SHP77 (cell line): ENCODE measurements at places on chromosomes 13 and 19.
A peak's percentile ranks its signal among the peaks of the same experiment; 100 is the strongest.

- DNase-seq: peak; percentile 62
Observed at GRCh38 chr19:1214862-1215731, 9.5 kb downstream of the STK11 start.

DNA sequence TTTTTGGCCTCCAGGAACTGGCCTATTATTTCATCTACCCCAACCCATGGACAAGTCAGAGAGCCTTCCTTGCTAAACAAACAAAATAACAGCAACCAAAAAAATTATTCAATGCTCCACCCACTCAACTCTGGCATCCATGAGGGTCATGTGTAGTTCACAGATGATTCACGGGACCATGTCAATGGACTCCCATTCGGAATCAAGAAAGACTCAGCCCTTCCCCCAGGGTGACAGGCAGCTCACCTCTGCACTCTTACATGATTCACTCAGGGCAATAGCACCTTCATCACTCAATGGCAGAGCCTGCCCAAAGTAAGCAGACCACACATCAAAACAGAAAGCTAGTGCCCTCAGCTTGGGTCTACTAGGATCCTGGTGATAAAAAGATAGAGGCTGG is 14.3 kb upstream of the SCEL start:
- no peak for DNase-seq

DNA sequence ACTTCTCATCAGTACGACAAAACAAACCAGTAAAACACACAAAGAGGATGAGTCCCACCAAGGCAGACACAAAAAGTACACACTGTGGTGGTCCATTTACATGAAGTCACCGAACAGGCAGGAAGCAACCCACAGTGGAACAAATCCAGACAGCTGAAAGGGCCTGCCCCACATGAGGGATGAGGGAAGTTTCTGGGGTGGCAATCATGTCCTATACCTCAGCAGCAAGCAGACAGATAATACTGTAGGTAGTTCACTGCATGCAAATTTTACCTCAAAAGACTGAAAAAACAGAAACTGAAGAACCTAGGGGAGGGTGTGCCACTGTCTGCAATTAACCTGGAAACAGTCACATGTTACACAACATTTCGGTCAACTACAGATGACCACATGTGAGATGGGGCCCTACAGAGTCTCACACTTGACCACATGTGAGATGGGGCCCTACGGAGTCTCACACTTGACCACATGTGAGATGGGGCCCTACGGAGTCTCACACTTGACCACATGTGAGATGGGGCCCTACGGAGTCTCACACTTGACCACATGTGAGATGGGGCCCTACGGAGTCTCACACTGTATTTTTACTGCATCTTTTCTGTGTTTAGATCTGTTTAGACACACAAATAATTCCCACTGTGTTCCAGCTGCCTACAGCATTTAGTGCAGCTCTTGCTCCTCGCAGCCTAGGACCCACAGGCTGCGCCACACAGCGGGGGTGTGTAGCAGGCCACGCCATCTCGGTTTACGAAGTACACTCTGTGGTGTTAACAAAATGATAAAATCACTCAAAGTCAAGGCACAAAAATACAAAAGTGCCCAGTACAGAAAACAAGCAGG is 22.2 kb downstream of the PCID2 start:
- no peak for DNase-seq

DNA sequence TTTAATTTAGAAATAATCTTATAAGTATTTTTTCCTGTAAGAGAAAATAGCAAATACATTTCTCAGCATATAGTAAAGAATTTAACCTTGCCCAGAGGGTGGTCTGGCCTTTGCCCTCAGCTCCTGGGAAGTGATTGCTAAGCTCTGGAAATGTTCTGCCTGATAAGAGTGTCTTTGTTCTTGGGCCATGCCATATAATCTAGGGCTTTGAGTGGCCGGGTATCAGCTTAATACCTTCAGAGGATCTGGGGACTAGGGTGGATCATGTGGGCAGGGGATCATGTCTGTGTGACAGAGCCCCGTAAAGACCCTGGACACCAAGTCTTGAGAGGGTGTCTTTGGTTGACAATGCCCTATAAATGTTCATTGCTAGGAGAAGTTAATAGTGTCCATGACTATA is 1032.4 kb upstream of the MIR17HG start:
- DNase-seq: no peak

- DNase-seq: no peak
Observed at GRCh38 chr19:2355168-2356035, 4.7 kb upstream of the TMPRSS9 start.

DNA sequence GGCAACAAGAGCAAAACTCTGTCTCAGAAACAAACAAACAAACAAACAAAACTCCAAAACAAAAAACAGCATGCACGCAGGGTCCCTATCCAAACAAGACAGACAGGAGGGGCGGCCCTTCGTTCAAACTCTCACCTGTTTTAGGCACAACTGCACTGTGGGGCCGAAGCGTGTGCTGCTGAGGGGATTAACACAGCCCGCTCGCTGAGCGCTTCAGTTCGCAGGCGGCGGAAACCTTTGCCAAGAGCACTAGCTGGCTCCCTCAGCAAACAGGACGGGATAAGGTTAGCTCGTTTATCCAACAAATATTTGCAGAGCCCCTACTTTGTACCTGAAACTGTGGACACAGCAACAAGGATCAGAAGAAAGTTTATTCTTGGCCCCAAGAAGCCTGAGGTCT is 1.6 kb upstream of the ADPRHL1 start:
- DNase-seq: no peak

GRCh38 chr19:3413796-3414327 is 47.5 kb downstream of the NFIC start:
- DNase-seq: peak; percentile 27

GRCh38 chr13:30696278-30697176 is 38.8 kb upstream of the ALOX5AP start:
- DNase-seq: no peak

DNA sequence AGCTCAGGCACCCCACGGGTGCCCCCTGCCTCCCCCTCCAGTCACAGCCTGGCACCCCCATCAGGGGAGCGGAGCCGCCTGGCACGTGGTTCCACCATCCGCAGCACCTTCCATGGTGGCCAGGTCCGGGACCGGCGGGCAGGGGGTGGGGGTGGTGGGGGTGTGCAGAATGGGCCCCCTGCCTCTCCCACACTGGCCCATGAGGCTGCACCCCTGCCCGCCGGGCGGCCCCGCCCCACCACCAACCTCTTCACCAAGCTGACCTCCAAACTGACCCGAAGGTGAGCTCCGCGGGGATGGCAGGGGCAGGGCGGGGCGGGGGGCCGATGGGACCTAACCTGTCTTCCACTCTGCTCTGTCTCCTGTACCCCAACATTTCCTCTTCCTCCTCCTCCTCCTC is 25.0 kb downstream of the CKM start:
- no peak for DNase-seq

DNA sequence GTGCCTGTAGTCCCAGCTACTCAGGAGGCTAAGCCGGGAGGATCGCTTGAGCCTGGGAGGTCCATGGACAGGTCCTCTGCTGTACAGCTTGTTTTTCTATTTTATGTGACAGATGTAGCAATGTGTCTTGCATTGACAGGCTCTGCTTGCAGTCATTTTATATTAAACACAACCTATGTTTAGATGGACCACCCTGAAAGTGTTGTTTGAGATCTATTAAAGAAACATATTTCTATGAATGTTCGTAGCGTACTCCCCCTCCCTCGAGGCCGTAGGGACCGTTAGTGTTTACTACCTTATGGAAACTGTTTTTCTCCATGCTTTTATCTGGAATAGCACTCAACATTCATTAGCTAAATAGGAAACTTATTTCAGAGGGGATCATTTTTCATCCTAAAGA is 64.9 kb upstream of the RNF113B start:
- DNase-seq: no peak

- DNase-seq: peak; percentile 97
Observed at GRCh38 chr13:36903925-36904595, 16.0 kb downstream of the SMAD9 start.

DNA sequence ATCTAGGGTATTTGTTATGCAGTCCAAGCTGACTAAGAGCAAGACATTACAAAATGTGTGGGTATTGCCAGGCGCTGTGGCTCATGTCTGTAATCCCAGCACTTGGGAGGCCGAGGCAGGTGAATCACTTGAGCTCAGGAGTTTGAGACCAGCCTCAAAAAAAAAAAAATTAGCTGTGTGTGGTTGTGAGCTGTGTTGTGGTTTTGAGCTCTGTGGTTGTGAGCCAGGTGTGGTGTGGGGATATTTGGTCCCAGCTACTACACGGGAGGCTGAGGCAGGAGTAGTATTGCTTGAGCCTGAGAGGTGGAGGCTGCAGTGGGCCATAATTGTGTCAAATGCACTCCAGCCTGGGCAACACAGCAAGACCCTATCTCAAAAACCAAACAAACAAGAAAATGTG is 5.6 kb upstream of the KEAP1 start:
- no peak for DNase-seq

GRCh38 chr13:55577082-55577846 is 1563.5 kb upstream of the PRR20A start:
- no peak for DNase-seq

- no peak for DNase-seq
Observed at GRCh38 chr19:39946532-39946931, 12.1 kb upstream of the FCGBP start.
